ENCODE measurements at places on chromosomes 1 and 21.

DNA sequence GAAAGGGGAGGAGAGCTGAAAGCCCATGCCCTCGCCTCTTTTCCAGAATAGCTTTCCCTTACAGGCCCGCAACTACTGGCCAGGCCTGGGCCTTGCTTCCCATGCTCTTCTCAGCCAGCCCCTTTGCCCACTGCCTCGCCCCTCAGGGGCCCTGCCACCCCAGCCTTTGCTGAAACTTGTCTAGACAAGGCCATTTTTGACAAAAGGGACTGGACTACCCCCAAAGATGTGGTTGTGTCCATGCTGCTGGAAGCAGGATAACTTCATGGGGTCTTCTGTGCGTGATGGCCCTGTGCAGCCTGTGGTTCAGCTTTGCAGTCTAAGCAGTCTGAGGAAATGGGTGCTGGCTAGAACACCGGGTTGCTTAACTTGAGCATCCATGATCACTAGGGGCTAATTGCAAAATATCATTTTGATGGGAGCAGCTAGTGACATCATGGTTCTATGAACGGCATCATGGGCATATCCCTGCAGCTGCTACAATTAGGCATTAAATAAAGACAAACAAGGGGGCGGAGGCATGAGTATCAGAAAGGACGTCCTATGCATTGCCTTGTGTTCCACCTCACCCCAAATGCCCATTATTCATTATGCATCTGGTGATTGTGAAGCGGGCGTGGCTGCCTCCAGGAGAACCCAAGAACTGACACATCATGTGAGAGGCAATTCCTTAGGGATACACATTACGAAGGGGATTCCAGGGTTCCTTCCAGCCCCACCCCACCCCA is 36.8 kb downstream of the NTPCR start:
- no peak for DNase-seq

- no peak for DNase-seq
Observed at GRCh38 chr21:28445141-28445830, 547.4 kb downstream of the LTN1 start.

DNA sequence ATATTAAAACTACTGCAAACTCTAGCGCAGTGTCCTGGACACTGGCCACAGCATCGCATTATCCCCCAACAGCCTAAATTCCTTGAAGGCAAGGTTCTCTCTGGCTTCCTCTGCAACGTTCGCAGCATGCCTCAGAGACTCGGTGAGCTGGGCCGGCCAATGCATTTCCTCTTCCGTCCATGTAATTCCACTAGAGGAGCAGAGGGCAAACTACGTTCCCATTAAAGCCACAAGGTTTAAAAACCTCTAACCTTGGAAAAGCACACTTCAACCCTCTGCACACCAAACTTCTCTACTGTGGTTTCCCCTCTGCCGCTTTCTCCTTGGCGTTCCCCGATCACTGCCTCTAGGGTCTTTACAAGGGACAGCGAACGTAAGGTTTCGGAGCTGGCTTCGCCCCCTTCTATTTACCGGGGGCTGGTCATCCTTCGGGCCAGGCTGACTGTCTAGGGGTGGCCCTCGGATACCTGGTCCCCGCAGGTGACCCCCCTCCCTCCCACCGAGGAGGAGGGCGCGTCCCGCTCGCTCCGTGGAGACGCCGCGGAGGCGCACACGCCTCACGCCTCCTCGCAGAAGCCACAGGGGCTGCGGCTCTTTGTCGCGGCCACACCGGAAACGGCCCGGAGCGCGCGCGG is 456 bp upstream of the SMYD2 start:
- peak; percentile 31 for DNase-seq

- DNase-seq: peak; percentile 67
Observed at GRCh38 chr1:153288634-153289275, 24.0 kb downstream of the PGLYRP3 start.

GRCh38 chr1:4004635-4005430 is 104.8 kb upstream of the C1orf174 start:
- DNase-seq: no peak

DNA sequence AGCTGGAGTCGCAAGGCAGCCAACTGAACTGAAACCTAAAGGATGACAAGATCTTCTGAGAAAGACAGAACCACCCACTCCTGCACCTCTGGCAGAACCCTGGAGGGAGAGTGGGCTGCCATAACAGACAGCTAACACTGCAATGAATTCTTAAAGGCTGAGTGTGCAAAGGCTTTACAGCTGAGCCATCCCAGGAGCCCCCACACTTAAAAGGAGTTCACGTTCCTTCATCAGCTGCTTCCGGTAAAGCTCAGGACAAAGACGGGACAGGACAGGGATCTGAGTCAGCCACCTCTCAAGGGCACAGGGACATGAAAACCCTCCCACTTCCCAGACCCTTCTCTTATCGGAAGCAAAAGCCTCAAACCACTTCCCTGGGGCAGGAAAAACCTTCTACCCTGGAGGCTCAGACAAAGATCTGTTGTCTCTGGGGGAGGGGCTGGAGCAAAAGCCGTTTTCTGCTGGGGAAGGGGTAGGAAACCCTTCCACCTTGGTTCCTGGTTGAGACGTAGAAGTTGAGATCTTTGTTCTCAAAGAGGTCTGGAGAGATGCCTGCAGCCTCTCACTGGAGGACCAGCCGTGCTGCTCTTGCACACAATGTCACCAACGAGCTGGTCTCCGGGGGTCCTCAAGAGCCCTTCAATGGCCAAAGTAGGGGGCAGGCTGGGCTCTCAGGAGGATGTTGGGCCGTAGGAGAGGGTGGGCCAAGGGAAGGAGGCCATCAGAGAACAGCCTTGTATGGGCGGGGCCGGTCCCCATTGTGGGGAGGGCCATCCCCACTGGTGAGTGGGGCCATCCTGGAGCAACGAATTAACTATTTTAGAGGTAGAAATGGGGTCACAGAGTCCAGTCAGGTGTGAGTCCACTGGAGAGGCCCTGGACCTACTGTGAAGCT is 452.4 kb downstream of the PTPRU start:
- peak; percentile 56 for DNase-seq

DNA sequence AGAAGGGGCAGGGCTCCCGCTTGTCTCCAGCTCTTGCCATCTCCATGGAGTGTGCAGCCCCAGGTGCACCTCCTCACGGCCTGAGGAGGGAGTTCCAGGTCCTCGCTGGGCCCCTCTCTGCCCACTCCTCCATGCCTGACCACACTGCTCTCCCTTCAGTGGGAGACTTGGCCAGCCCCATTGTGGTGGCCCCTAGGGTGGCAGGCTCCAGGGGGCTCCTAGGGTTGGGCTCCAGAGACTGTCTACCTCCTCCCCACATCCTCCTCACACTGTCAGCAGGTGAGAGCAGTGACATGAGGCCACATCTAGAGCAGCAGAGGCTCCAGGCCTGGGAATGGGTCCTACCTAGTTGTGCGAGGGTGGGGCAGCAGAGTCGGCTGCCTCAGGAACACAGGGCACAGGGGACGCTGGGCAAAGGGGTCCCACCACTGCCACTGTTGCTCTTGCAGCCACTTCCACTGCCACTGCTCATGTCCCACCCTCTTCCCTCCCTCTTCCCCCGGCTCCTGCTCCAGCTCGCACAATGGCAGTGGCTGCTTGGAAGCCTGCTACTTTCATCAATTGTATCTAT is 514.8 kb downstream of the MRPL39 start:
- no peak for DNase-seq

GRCh38 chr21:41903559-41904351 is 24.6 kb upstream of the PRDM15 start:
- DNase-seq: no peak

- no peak for DNase-seq
Observed at GRCh38 chr1:53260631-53261247, 22.4 kb upstream of the MAGOH start.

GRCh38 chr1:58290685-58291372 is 255.7 kb downstream of the OMA1 start:
- DNase-seq: no peak
